CD4-positive, alpha-beta T cell treated with Interleukin-6 for 4 hours (primary cell): ENCODE measurements at places on chromosomes 4 and X.

DNA sequence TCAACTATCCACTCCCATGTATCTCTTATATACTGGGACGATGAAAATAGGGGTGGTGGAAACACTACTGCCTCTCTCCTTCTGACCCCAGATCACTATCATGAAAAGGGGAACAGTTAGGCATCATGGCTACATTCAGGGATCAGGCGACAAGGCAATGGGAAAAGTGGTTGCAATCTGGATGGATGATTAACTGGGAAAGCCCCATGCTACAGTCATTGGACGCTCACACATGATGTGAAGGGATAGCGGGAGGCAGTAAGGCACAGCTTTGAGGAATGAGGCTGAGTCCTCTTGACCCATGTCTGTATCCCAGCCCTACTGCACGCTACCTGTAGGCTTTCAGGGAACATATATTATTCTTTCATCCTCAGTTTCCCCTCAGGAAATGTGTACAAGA is 10.2 kb downstream of the GASK1B start:
- no peak for DNase-seq

- DNase-seq = no peak
Measured at GRCh38 chr4:105990933-105991332, 95.7 kb downstream of the NPNT start.

GRCh38 chr4:39544580-39545315 is 17.5 kb upstream of the UGDH start:
- DNase-seq = no peak

- no peak for DNase-seq
Measured at GRCh38 chr4:87540146-87541058, 11.2 kb upstream of the SPARCL1 start.

GRCh38 chr4:73713650-73714049 is 26.7 kb upstream of the CXCL8 start:
- DNase-seq = no peak

GRCh38 chr4:76385974-76386373 is 35.0 kb downstream of the CCDC158 start:
- no peak for DNase-seq

DNA sequence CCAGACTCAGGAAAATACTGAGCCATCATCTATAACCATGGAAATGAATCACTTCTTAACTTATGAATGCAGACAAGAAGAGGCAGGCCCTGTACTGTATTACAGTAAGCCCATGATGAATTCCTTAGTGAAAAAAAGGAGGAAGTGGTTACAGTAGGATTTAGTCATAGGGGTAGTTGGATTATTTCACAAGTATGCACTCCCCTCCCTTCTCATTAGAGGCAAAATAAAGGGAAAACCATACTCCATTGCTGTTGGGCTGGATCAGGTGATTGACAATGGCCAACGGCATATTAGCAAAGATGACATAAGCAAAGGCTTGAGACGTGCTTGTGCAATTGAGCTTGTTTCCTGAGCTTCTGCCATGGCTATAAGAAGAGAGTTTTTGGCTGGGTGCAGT is 181.1 kb upstream of the PRPS2 start:
- DNase-seq = no peak

DNA sequence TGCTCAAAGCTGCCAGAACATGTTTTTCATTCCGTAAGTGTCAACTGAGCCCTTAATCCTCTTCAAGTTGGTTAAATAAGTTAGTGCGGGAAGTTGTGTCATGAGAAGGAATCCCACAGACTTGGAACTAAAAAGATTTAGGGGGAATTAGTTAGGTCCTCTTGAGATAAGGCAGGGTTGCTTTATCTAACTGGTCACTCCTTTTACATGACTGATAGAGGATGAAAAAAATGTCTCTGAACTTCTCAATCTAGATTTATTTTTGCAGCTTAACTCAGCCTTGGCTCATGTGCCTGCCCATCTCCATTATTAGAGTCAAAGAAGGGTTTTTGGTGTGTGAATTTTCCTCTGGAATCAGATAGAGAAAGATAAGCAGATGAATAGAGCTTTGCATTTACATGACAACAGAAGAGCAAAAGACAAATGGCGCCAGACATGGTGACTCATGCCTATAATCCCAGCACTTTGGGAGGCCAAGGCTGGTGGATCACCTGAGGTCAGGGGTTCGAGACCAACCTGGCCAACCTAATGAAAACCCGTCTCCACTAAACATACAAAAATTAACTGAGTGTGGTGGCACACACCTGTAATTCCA is 882.9 kb downstream of the RPA4 start:
- DNase-seq = no peak

- no peak for DNase-seq
Measured at GRCh38 chr4:39834269-39834668, 136.3 kb downstream of the UBE2K start.

GRCh38 chrX:145405012-145405411 is 157.7 kb downstream of the SPANXN1 start:
- no peak for DNase-seq

- no peak for DNase-seq
Measured at GRCh38 chrX:15430584-15430983, 46.4 kb upstream of the VEGFD start.

GRCh38 chr4:176149680-176150355 is 45.6 kb downstream of the SPATA4 start:
- DNase-seq = no peak

- DNase-seq = no peak
Measured at GRCh38 chr4:74948236-74948635, 15.3 kb downstream of the PARM1 start.

- no peak for DNase-seq
Measured at GRCh38 chr4:1031956-1032795, 20.8 kb downstream of the FGFRL1 start.

DNA sequence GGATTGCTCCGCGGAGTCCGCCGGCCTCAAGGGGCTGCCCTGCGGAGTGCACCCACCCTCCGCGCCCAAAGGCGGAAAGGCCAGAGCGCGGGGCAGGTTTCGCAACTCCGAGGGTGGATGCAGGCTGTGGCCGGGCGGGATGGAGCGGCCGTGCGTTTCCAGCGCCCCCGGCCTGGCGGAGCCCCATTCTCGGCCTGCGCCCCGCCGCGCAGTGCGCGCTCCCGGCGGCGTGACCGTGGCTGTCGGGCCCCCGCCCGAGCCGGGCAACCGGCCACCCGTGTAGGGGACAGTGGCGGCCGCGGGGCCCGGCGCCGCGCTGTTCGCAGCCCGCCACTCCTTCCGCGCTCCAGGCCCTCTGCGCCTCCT is 331 bp downstream of the SETD7 start:
- no peak for DNase-seq

DNA sequence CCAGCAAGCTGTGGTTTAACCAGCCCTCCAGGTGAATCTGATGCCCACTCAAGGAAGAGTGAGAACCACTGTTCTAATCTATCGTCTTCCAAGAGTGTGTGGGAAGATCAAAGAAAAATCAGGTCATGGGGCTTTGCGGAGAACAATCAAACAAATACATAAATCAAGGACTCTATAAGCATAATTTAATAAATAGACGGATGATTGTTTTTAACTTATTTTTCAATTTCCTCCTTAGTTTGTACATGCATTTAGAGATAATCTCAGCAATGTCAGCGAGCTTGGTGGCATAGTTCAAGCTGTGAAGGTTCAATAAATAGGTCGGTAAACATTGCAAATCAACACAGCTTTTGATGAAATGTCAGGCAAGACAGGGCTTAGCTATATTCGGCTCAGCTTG is 84.9 kb downstream of the DMD start:
- DNase-seq = no peak

- no peak for DNase-seq
Measured at GRCh38 chr4:73606465-73606974, 13.7 kb downstream of the RASSF6 start.

GRCh38 chr4:168021666-168022065 is 70.7 kb upstream of the ANXA10 start:
- no peak for DNase-seq

- DNase-seq = no peak
Measured at GRCh38 chrX:153608806-153609205, 9.9 kb upstream of the CCNQ start.

- DNase-seq = no peak
Measured at GRCh38 chr4:112318239-112319142, 21.3 kb downstream of the ALPK1 start.

- peak; percentile 37 for DNase-seq
Measured at GRCh38 chrX:114611018-114611619, 27.2 kb downstream of the HTR2C start.

GRCh38 chrX:936979-937769 is 275.3 kb downstream of the CRLF2 start:
- DNase-seq = no peak

GRCh38 chr4:10095296-10095991 is 21.2 kb downstream of the WDR1 start:
- DNase-seq = peak; percentile 41

- no peak for DNase-seq
Measured at GRCh38 chr4:172892300-172892699, 276.3 kb upstream of the GALNT7 start.
